ENCODE measurements at places on chromosomes 6 and 20.

- DNase-seq = no peak
These were observed 2.9 kb upstream of the SOD2 start for GRCh38 chr6:159695984-159696383.

DNA sequence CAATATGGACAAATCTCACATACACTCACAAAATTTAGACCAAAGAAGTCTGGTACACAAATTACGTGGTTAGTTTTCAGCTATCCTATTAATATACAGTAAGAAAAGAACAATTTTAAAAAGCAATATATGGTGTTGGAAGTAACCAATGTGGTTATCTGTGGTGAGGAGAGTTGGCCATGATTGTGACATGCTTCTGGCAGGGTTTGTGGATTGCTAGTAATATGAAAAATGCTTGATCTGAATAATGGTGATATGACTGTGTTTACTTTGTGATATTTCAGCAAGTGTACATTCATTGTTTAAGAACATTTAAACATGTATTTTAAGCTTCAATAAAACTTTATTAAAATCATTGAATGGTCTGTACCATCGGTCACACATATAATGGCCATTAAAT, 99.1 kb downstream of the ADGB start:
- DNase-seq = no peak

DNA sequence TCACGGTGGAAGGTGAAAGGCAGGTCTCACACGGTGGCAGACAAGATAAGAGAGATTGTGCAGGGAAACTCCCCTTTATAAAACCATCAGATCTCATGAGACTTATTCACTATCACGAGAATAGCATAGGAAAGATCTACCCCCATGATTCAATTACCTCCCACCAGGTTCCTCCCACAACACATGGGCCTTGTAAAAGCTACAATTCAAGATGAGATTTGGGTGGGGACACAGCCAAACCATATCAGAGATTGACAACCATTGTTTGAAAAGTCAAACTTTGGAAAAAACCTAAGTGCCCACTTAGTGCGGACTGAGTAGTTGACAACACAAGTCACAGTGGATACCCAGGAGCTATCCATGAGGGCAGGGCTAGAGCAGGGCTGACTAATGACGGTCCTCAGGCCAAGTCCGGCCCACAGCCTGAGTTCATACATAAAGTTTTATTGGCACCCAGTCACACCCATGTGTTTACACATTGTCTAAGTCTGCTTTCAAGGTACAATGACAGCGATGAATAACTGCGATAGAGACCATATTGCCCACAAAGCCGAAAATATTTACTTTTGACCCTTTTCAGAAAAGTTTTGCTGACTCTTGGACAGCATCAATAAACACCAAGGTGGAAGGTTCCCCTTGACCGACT, 33.8 kb upstream of the PMEPA1 start:
- DNase-seq = no peak

DNA sequence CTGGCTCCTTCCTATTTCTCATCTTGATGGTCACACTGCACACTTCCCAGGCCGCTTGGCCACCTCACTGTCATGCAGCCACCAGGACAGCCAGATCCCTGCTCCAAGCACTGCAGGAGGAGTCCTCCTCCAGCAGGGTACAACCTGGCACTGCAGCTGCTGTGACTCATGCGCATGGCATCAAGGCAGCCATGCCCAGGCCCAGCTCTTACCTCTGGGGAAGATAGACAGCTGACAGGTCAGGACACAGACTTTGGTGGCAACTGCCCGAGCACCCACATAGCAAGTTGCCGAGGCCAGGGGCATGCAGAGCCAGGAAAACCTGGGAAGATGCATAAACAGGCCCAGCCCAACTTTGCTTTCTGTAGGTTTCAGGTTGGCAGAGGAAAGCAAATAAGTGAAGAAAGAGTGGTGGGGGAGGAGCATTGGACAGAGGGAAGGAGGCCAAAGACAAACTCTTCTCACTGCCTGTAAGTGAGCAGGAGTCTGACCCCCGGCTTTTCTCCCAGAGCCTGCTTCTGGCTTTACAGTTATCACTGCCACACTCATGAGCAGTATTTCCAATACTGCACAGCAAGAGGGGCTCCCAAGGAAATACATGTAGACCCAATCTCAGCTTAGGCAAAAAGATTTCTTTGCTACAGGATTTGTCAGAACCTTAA, 38.8 kb downstream of the SLC22A3 start:
- DNase-seq = no peak

DNA sequence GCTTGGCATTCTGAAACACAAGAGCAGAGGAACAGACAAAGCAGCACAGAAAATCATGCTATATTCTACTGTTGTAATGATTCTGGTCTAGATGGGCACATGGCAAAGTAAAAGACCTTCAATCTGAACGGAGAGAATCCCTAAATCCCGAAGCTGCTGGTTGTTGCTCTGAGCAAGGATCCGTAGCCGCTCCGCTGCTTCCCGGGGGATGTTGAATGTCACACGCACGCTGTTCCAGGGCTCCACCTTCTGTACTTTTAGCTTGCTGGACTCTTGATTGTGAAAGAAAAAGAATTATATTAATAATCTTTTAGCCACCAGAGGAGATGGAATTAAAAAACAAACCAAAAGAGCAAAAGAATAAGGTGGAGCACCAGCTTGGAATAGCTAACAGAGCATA, 49.3 kb downstream of the NCOA6 start:
- DNase-seq = no peak

DNA sequence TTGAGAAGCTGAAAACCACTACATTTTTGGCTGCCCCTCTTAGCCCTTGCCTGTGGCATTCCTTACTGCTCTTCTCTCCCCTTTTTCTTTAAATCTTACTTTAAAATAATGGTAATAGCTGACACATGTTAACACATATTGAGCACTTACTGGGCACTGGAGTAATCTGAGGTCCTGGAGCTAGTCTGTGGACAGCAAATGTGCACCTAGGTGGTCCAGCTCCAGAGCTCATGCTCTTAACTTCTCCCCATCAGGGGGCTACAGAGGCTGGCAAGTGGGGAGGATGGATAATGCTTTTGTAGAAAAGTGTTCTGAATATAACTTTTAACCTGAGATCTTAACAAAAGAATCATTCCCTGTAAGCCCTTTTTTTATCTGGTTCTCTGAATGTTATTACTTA, 74.8 kb downstream of the ADGRB3 start:
- no peak for DNase-seq

DNA sequence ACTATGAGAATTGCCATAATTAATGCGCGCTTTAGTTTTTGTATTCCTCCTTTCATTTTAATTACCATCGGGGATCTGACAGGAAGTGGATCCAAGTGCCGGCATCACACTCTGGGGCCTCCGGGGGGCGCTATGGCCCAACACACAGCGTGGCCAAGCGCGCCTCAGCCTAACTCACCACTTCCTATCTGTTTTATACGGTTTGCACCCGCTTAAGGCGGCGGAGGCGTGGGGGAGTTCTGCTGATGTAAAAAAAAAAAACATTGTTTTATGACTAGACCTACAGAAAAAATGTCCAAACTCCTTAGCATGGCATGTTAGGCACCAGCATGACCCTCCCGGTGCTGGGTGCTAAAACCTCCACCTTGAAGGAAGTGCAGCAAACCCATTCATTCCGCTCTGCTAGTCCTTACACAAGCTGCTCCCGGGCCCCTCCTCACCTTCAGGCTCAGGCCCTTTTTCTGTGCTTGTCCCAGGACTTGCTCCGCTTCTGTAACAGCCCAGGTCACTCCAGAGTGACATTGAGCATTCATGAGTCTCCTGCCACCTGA, 4.5 kb upstream of the EBF4 start:
- DNase-seq = no peak
